ENCODE measurements at places on chromosomes 1 and 21.

DNA sequence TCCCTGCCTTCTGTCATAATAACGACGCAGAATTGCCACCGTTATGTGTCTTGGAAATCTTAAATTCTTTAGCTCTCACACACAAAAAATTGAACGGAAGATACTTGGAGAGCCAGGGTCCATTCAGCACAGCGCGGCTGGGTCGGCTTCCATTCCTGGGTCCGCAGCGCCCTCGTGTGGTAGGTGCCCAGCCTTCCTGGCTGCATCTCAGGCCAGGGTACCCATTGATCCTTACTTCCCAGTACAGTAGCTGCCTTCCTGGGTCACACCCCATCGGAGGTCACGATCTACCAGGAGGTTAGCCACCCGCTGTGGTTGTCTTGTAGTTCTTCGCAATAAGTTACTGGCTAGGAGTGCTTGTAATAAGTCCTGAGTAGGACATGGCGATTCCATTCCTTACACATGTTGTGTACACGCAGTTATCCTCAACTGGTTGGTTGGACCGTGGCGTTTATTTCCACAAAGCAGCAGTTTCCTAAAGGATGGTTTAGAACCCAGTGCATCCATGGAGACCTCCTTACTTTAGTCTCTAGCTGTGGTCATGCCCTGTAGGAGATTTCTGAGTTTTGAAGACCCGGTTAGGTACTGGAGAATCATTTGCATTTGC is 9.9 kb upstream of the MTARC1 start:
- no peak for DNase-seq

GRCh38 chr1:36879613-36880012 is 154.7 kb downstream of the GRIK3 start:
- DNase-seq, result no peak

- no peak for DNase-seq
These were observed 1.3 kb downstream of the SLC2A1 start for GRCh38 chr1:42957229-42957879.

DNA sequence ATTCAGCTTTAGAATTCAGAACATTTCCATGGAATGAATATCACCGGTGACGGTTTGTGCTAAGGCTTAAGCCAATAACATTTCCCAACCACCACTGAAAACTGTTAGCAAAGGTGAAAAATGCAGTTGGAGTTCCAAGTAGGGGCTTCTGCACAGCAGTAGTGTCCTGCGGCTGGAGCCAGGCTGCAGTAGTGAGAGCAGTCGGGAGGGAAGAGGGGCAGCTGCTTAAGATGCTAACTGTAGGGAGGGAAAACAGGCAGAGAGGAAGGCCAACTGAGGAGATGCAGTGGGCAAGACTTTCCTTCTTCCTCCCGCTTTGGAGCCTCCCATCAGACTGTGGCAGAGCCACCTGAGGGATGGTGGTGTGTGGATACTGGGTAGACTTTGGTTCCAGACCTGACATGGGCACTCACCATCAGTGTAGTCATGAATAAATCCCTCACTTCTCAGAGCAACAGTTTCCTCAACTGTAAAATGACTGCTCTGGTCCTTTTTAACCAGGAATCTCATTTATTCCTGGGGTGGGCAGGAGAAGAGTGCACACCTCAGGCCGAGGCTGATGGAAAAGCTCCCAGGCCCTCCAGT is 3.2 kb downstream of the F3 start:
- no peak for DNase-seq

DNA sequence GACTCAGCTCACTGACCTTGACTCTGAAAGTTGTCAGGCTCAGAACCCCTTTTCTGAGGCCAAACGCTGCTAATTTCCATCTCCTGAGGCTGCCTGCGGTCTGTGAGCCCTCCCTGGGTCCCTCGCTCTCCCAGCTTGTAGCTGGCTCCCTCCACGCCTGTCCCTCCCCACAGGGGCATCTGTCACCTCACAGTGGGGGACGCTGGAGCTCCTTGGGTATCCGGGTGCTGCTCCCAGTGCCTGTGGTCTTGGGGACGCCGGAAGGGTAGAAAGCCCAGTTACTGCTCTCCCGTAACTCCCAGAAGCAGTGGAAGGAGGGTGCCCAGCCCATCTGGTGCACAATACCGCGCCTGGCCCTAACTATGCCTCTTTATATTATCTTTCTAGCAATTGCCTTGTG is 13.0 kb upstream of the MMEL1 start:
- no peak for DNase-seq

DNA sequence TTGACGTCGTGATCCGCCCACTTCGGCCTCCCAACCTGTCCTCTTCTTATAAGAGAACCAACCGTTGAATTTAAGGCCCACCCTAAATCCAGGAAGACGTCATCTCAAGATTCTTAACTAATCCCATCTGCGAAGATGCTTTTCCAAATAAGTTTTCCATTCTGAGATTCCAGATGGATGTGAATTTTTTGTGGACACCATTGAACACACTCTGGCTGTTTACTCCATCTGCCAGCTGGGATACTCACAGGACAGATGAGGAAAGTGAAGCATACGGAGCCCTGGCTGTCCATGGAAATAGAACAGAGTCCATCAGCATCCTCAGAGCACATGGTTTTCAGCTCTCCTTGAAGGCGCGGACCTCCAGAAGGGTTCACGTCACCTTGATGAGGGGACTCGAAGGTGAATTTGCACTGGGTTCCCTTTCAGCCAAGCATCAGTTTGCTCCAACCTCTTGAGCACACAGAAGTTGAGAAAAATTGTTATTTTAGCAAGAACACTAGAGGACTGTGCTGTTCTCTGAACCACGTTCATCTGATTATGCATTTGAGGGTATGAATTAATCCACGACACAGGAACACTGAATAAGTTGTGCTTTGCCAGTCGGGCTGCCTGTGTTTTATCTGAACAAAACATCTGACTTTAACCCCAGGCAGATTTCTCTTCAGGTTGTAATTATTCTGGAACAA is 68.6 kb downstream of the KAZN start:
- no peak for DNase-seq

DNA sequence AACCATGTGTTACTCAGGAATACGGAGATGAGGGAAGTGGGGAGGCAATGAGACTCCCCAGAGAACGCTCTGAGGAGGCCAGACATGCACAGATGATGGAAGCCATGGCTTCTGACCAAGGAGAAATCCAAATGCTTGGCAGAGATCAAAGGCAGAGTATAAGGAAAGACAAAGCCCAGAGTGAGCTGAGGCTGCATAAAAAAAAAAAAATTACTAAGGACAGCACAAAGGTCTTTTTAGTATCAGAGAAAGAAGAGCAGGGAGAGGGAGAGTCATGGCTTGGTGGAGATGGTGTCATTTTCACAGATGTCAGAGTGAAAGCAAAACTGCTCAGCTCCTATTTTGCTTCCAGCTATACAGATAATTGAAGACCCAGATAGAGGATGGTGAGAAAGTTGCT is 8.1 kb upstream of the NCF2 start:
- no peak for DNase-seq

DNA sequence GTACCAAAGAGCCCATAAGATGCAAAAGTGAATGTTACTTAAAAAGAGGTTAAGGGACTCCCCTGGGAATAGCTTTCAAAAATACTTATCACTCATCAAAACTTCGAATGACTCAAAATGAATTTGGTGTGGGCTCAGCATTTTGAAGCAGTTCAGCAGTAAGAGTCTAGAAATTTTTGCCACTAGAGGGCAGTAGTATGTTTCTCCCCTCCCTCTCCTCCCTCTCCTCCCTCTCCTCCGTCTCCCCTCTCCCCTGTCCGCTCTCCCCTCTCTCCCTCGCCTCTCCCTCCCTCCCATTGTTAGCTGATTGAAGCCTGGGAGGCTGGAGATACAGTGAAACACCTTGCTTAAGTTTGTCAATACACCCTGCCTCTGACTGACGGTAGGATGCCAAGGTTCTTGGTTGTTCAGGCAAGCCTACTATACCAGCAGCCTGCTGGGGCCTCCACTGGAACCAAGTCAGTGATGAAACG is 70.8 kb upstream of the TENT5C start:
- DNase-seq, result peak; percentile 13

DNA sequence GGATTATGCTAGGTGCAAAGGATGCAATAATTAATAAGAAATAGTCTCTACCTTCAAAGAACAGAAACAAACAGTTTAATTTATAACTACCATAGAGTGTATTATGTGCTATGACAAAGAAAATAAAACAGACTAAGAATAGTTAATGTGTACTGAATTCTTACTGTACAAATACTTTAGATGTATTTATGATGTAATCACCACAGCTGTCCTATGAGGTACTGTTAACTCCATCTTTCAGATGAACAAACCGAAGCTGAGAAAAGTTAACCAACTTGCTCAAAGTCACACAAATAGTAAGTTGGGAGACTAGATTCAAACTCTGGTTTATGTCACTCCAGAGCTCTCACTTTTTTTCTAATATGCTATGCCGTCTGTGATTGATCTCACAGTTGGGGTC is 77.0 kb upstream of the FGGY start:
- DNase-seq, result no peak

DNA sequence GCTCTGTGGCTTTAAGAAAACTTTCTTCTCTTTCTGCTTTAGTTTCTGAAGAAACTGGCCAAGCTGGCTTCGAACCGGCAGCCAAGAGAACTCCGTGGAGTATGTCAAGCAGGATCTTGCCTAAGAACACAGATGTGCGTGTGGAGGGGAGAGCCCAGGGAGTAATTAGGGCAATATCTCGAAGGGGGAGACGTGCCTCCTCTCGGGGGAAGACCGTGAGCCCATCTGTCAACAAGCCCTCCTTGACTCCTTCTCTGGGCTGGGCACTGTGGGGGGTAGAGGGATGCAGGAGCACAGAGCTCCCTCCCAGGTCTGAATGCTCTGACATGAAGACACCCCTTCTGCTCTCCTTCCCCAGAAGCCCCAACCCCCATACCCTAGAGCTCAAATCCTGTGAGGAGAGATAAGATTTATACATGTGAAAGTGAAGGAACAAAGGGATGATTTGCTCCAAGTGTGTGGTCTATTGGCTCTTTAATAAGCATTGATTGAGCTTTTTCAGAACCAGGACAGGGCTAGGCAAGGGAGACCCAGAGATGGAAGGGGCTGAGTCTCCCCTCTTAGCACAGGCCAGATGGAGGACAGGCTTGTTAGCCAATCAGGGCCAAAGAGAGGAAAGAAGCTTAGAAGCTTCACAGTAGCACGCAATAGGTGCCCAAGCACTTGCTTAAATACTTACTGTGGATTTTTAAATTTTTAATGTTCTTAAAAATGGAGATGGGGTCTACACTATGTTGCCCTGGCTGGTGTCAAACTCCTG is 37.5 kb downstream of the EDN2 start:
- DNase-seq, result no peak

DNA sequence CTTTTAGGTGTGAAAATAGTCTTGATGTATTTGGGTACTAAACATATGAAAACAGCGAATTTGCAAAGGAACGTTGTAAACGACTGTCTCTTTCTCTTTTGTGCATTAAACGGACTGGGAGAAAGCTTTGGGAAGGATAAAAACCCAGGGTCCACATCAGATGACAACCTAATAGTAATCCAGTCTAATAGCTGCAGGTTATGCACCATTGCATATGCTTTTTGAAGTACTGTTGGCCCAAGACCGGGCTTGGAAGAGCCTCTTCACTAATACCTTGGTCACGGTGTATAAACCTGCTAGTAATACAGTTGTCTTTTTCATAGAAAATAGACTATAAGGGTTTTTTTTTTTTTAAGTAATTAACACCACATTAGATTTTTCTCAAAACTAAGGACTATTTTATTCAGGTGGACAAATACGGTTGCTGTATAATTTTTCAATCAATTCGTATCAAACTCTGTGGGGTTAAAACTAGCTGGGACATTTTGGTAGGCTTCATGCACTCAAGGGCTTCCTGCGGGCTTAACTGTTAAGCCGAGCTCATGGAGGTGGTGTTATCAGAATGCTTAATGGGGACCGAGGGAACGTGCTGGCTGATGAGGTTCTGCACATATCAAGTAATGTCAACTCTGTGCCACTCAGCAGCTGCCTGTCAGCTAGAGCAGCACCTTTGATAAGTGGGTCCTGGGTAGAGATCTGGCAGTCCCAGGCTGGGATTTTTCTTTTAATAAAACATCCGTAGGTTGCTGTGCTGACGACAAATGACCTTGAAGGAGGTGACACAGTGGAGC is 2.1 kb downstream of the RYR2 start:
- DNase-seq, result no peak

DNA sequence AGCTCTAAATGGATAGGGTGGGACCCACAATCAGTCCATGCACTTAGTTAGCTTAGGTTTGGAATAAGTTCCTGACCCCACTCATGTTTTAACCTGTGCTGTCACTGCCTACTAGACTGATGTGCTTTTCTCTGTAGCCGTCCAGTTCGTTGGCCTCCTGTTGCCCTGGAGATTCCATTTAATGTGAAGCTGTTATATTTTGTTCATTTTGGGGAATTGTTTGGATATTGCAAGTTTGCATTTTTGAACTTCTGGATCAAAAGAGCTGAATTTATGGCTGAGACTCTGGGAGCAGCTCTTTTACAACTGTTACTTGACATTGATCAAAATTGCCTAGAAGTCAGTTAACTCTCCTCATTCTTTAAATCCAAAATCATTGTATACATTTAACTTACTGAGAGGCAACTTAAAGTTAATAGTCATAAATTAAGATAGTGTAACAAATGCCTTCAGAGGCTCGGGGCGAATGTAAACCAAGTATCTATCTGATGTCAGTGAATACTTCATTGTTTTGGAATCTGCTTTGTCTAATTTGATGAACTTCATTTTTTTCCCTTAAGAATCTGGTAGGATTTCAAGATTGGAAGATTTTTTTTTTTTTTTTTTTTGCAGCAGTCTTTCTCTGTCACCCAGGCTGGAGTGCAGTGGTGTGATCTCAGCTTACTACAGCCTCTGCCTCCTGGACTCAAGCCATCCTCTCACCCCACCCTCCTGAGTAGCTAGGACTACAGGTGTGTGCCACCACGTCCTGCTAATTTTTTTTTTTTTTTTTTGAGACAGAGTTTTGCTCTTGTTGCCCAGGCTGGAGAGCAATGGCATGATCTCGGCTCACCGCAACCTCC is 38.1 kb downstream of the MIGA1 start:
- DNase-seq, result no peak

- DNase-seq, result no peak
These were observed 41.8 kb upstream of the C1orf198 start for GRCh38 chr1:230909974-230910754.

DNA sequence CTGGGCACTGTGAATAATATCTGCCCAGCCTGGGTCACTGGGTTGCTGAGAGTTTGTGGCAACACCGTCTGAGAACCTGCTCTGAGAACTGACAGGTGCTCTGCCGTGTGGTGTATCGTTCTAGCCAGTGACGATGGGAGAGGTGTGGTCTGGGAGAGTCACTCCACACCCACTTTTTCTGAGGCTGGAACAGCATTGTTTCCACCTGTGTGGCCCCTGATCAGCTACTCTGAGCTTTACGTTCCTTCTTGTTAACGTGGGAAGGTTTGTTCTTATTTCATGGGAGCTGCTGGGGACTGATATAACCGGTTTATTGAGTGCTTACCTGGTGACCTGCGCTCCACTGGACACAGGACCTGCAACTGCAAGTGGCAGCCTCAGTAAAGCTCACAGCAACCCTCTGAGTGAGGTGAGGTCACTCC is 34.8 kb upstream of the TENT5C start:
- DNase-seq, result no peak

DNA sequence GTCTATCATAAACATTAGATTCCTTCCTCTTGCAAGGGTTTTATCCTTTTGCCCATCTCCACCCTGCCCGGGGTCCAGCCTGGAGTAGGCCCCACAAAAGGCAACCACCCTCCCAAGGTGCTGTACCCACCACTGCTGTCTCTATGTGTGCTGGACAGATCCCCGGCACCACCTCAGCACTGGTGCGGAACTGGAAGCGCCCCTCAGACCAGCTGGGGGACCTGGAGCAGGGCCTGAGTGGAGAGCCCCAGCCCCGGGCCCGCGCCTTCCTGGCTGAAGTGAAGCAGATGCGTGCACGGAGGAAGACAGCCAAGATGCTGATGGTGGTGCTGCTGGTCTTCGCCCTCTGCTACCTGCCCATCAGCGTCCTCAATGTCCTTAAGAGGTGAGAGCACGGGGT is 5.9 kb downstream of the HCRTR1 start:
- DNase-seq, result no peak
